ENCODE measurements at places on chromosomes 11 and 22. TPM values are rescaled to one million over a fixed set of nuclear protein-coding genes. Genes with fewer than 3 reads are reported as not detected.

GRCh38 chr11:36390963-36391471 lies 94.9 kb downstream of the PRR5L start:
- DNase-seq, result no peak

- peak; percentile 70 for DNase-seq
Measured at GRCh38 chr11:128733440-128734102, 39.7 kb downstream of the FLI1 start.

GRCh38 chr22:30289980-30290313 lies 642 bp upstream of the CASTOR1 start:
- no peak for DNase-seq

DNA sequence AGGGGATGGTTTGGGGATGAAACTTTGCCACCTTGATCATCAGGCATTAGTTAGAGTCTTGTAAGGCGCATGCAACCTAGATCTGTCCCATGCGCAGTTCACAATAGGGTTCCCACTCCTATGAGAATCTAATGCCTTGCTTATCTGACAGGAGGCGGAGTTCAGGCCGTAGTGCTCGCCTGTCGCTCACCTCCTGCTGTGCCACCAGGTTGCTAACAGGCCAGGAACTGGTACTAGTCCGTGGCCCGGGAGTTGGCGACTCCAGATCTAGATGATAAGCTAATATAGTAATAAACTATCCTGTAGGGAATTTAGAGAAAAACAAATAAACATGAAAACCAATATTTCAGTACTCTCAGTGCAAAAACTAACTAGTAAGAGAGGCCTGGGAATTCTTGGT lies 155.4 kb upstream of the ANO5 start:
- no peak for DNase-seq

DNA sequence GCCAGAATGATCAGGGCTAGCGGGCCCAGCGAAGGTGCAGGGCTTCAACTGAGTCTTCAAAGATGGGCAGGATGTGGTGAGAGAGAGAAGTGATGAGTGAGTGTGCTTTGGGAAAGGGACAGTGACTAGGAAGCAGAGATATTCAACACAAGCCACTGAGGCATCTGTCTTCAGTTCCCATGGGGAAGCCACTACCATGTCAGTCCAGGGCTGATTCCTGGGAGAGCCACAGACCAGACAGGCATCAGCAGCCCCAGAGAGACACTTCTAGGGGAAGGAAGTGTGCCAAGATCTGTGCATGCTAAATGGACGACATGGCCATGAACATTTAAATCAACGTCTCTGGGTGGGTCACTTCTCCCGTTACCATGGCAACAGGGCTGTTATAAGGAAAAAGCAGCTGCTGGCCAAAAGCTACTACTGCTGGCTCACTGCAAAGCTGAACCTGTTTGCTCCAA lies 28.5 kb downstream of the P4HA3 start:
- no peak for DNase-seq

- DNase-seq, result no peak
Measured at GRCh38 chr11:95456714-95457491, 225.9 kb upstream of the SESN3 start.

GRCh38 chr22:35135165-35135564 lies 69.2 kb downstream of the ISX start:
- no peak for DNase-seq

DNA sequence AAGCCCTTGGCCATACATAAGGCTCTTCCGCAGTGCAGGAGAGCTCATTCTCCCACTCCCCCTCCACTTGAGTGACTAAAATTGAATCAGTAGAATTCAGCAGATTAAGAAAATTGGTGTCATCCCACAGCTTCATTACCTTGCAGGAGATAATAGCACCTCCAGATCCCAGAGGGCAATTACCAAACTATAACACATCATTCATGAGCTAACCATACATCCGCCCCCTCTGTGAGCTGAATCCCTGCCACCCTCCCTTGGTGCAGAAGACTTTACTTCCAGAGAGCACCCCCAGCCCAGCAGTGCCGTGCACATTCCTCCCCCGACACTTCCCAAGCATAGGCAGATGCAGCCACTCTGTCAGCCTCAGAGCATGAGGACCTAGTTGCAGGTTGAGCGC lies 496.5 kb upstream of the B3GAT1 start:
- no peak for DNase-seq

DNA sequence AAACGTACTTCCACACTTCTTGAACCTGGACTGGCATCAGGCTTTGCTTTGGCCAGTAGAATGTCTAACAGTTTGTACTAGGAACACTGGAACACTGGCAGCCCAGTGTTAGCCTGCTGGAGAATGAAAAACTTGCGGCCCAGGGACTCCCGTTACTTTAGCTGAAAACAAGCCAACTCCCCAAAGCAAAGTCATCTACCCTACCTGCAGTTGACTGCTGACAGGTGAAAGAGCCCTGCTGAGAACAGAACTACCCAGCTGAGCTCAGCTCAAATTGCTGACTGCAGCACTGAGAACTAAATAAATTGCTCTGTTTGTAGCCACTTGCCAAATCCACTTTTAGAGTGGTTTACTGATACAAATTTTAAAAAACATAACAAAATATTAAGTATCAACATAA lies 342.5 kb downstream of the LRRC4C start:
- no peak for DNase-seq

GRCh38 chr11:73439002-73439843 lies 63.0 kb downstream of the RELT start:
- DNase-seq, result no peak

DNA sequence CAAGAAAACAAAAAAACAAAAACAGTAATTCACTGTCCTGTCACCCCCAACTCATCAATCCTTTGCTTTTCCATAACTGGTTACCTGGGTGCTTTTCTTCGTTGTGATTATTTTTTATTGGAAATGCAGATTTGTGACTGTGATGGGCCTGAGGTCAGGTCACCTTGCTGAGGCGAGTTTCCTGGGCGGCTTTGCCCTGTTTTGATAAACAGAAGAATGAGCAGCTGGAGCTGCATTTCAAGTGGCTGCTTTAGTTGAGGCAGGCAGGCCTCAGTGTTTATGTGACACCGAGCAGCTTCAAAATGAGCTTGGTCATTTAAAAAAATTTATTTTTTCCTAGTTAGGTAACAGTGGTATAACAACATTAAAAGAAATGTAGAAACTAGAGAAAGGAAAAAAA lies 22.2 kb downstream of the PTPRJ start:
- DNase-seq, result peak; percentile 41

The ANO1 gene
- polyA plus RNA-seq, result not detected

The TMA7B gene
- polyA plus RNA-seq, result not detected

The SLCO2B1 gene
- polyA plus RNA-seq, result not detected

The SIK2 gene
- polyA plus RNA-seq, result 0.38 TPM

The PRR33 gene
- polyA plus RNA-seq, result 0.18 TPM

The PAMR1 gene
- not detected for polyA plus RNA-seq

The CNTN5 gene
- not detected for polyA plus RNA-seq
